Smooth muscle cell of trachea (primary cell): ENCODE measurements at places on chromosomes 5 and 9. TPM values are rescaled to one million over a fixed set of nuclear protein-coding genes. Genes with fewer than 3 reads are reported as not detected.

The CCDC183 gene
- 0.15 and 0.33 TPM in 2 replicates for total RNA-seq

The PCDHA6 gene
- 0.44 and 0.50 TPM in 2 replicates for total RNA-seq

The AMBP gene
- total RNA-seq = 0.15 and 0.17 TPM in 2 replicates

The FBN2 gene
- 12.1 and 78.2 TPM in 2 replicates for total RNA-seq

The FBXL7 gene
- 7.3 and 8.3 TPM in 2 replicates for total RNA-seq

The CDC25C gene
- total RNA-seq = 0.66 and 13.7 TPM in 2 replicates

The NUTM2F gene
- total RNA-seq = not detected in 2 replicates

The IFNA13 gene
- not detected in 2 replicates for total RNA-seq

The GRK6 gene
- 13.7 and 17.3 TPM in 2 replicates for total RNA-seq

The FOXD4L3 gene
- total RNA-seq = not detected in 2 replicates

The BHMT2 gene
- 6.4 and 11.1 TPM in 2 replicates for total RNA-seq

The LRRC70 gene
- total RNA-seq = 0.50 and 1.3 TPM in 2 replicates

The SPINK7 gene
- total RNA-seq = not detected in 2 replicates

The IFNK gene
- total RNA-seq = not detected in 2 replicates

The OXCT1 gene
- total RNA-seq = 35.2 and 57.5 TPM in 2 replicates

The PCDHB10 gene
- 0.15 and 0.66 TPM in 2 replicates for total RNA-seq

The PCDHAC2 gene
- total RNA-seq = under 0.01 TPM in 1 of 2 replicates, not detected in the other

The LCNL1 gene
- 0.58 and 3.1 TPM in 2 replicates for total RNA-seq

The FAM78A gene
- total RNA-seq = 0.29 and 0.66 TPM in 2 replicates

The PRDM9 gene
- not detected in 2 replicates for total RNA-seq

The ANKRD34B gene
- not detected in 2 replicates for total RNA-seq

The GRXCR2 gene
- not detected in 2 replicates for total RNA-seq

The EIF4EBP3 gene
- 1.5 and 3.3 TPM in 2 replicates for total RNA-seq

The MYMK gene
- total RNA-seq = not detected in 2 replicates

The RGS7BP gene
- total RNA-seq = not detected in 2 replicates

The PCDHGB2 gene
- 5.1 TPM in 2 replicates for total RNA-seq

The PCDHGB6 gene
- 5.1 and 6.5 TPM in 2 replicates for total RNA-seq

The PCSK1 gene
- 0.15 and 0.17 TPM in 2 replicates for total RNA-seq

The ALDOB gene
- total RNA-seq = not detected in 2 replicates

The IL12B gene
- total RNA-seq = not detected in 2 replicates

The SMIM33 gene
- not detected in 2 replicates for total RNA-seq

The CNTLN gene
- 11.1 and 23.4 TPM in 2 replicates for total RNA-seq

The FGF18 gene
- 0.29 and 0.99 TPM in 2 replicates for total RNA-seq

The DEPDC1B gene
- 1.7 and 7.4 TPM in 2 replicates for total RNA-seq

The DND1 gene
- total RNA-seq = 0.17 and 0.29 TPM in 2 replicates

The GARIN3 gene
- total RNA-seq = not detected in 2 replicates

The ZNF454 gene
- 1.6 and 2.5 TPM in 2 replicates for total RNA-seq

The PAM gene
- total RNA-seq = 364 and 504 TPM in 2 replicates

The SLC34A3 gene
- under 0.01 TPM in 1 of 2 replicates, not detected in the other for total RNA-seq

The OLFML2A gene
- 3.6 and 28.8 TPM in 2 replicates for total RNA-seq

The CDHR2 gene
- under 0.01 TPM in 2 replicates for total RNA-seq

The SLC2A6 gene
- 13.2 and 14.1 TPM in 2 replicates for total RNA-seq

The SLC45A2 gene
- total RNA-seq = under 0.01 TPM in 1 of 2 replicates, not detected in the other

The MOB3B gene
- 0.15 and 0.17 TPM in 2 replicates for total RNA-seq

The PFDN1 gene
- 62.0 and 76.4 TPM in 2 replicates for total RNA-seq

The SLCO6A1 gene
- total RNA-seq = not detected in 2 replicates

The CARTPT gene
- not detected in 2 replicates for total RNA-seq

The SPINK13 gene
- not detected in 2 replicates for total RNA-seq

The BTNL9 gene
- total RNA-seq = not detected in 2 replicates

The TRPM6 gene
- under 0.01 TPM in 2 replicates for total RNA-seq

The ARSI gene
- total RNA-seq = 12.1 and 18.9 TPM in 2 replicates

The BSPRY gene
- not detected in 2 replicates for total RNA-seq

The XPA gene
- total RNA-seq = 5.8 and 9.6 TPM in 2 replicates

The MAP1B gene
- total RNA-seq = 133 and 421 TPM in 2 replicates

The SURF1 gene
- 29.6 and 30.8 TPM in 2 replicates for total RNA-seq

The OCLN gene
- 1.0 and 2.2 TPM in 2 replicates for total RNA-seq

The PELO gene
- total RNA-seq = 21.1 and 29.6 TPM in 2 replicates
